GOT3 (cell line): ENCODE measurements at places on chromosomes 3 and 15.

DNA sequence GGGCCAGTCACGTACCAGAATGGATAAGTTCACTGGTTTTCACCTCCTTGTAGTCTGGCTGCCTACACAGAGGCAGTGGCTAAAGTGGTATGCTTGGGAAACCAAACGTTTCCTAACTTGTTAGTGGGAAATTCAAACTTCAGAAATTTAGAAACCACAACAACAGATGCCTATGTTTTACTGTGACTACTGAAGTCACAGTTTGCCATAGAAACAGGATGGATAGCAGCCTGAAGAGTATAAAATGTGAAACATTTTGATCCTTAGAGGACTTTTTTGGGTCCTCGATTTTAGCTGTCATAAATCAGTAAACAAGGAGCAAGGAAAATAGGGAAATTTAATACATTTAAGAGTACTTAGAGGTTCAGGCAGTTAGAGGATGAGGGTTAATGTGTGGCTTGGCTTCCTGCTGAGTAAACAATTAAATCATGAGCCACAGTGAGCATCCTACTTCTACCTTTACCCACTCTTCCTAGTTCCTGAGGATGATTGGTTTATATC is 48.6 kb downstream of the CMSS1 start:
- DNase-seq: no peak

DNA sequence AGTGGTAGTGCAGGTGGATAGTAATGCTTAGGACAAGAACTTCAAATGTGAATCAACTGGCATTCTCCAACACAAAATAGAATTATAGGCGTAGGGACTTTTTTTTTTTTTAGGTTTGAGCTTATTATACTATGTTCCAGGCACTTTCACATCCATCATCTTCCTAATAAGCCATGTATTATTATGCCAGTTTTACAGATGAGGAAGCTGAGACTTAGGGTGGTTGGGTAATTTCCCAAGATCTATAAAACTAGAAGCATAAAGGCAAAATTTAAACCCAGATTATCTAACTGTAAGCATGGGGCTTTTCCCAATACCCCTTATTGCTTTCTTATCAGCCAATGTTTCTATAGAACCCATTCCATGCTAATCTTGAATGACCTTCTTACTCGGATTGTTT is 75.1 kb upstream of the ETV5 start:
- DNase-seq: no peak

- no peak for DNase-seq
Measured at GRCh38 chr3:16388850-16389441, 123.9 kb downstream of the OXNAD1 start.

- no peak for DNase-seq
Measured at GRCh38 chr3:168251371-168251770, 155.6 kb upstream of the GOLIM4 start.

- no peak for DNase-seq
Measured at GRCh38 chr3:79154865-79155264, 612.9 kb downstream of the ROBO1 start.
